ENCODE measurements at places on chromosomes 5 and 9. TPM values are rescaled to one million over a fixed set of nuclear protein-coding genes. Genes with fewer than 3 reads are reported as not detected.

GRCh38 chr5:103487822-103488493 lies 74.6 kb downstream of the NUDT12 start:
- no peak for DNase-seq

DNA sequence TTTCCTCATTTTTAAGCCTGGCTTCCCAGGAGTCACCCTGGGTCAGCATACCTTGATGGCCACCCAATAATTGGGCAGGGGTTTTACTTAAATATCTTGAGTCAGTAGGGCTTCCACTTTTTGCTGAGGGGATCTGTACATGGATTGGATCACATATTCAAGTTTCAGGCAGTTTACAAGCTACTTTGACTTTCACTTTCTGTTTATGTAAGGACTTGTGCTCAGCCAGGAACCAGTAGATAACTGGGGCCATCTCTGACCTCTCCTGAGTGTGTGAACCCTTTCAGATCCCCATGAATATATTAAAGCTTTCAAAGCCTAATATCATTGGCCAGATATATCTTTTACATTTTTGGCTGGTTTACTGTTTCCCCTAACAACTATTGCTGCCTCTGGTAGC lies 45.1 kb downstream of the SLCO6A1 start:
- DNase-seq: no peak

GRCh38 chr5:108141676-108142075 lies 240.2 kb downstream of the FBXL17 start:
- no peak for DNase-seq

DNA sequence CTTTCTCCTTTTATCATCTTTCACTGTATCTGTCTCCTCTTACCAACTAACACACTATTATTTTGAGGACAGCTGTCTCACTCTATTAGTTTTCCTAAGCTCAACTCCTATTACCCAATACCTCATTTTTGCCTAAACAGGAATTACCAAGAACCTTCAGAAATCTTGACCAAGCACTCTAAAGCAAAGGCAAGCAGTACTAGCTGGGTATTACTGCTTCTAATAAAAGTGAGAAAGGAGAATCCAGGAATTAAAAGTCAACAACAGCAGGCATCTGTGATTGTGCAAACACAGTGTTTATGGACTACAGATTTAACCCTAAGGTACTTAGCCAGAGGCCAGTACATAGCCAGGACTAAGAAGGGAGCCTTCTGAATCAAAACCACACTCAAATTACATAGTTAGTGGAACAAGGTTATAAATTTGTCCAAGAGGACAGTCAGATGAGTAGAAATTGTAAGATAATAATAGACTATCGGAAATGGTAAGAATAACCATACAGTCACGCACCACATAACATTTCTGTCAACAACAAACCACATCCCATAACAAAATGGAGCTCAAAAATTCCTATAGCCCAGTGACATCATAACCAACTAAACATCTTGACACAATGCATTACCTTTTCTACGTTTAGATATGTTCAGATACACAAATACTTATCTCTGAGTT lies 8.3 kb downstream of the RFX3 start:
- DNase-seq: no peak

GRCh38 chr5:133294380-133294779 lies 242.6 kb downstream of the HSPA4 start:
- DNase-seq: no peak

DNA sequence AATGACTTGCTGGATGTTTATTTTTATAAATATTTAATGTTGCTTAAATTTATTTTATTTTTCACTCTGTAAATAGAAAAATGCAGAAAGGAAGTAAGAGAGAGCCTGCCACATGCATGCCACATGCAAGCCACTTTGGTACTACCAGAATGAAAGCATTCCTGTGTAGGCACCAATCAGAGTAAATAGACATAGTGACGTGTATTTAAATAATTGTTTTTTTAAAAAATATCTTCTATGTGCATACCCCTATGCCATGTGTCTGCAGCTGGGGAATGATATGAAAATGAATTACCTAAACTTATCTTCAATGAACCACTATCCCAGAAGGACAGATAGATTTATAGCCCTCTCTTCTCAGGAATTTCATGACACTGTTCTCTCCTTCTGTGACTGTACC lies 651.5 kb upstream of the RIOK2 start:
- no peak for DNase-seq

The KLHL3 gene
- 22.0 TPM for total RNA-seq

The GABBR2 gene
- not detected for total RNA-seq

The DOLPP1 gene
- total RNA-seq: 13.0 TPM

The OR2K2 gene
- not detected for total RNA-seq

The PDE6A gene
- not detected for total RNA-seq

The OR2S2 gene
- total RNA-seq: not detected

The DIPK1B gene
- not detected for total RNA-seq

Data from CD4-positive, alpha-beta memory T cell (primary cell).